Astrocyte of the cerebellum (primary cell): ENCODE measurements at places on chromosomes 7 and 10.

DNA sequence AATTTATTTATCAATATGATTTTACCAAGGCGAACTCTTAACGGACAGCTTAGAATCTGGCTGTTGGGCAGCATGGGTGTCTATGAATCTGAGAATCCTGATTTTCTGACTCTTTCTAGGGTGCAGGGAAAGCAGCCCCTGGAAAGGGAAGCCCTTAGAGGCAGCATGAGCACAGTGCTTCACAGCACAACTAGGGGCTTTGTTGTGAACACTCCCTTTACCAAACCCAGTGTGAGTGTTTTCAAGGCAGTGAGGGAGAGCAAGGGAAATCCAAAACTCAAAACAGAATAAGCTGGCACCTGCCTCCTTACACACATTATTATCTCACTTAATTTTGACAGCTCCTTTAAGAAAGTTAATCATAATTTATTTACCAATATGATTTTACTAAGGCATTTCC lies 116.3 kb upstream of the CSTF2T start:
- no peak for DNase-seq

GRCh38 chr7:2702594-2702957 lies 14.6 kb downstream of the AMZ1 start:
- DNase-seq = no peak

GRCh38 chr10:36515319-36515718 lies 610.1 kb upstream of the ANKRD30A start:
- DNase-seq = no peak

DNA sequence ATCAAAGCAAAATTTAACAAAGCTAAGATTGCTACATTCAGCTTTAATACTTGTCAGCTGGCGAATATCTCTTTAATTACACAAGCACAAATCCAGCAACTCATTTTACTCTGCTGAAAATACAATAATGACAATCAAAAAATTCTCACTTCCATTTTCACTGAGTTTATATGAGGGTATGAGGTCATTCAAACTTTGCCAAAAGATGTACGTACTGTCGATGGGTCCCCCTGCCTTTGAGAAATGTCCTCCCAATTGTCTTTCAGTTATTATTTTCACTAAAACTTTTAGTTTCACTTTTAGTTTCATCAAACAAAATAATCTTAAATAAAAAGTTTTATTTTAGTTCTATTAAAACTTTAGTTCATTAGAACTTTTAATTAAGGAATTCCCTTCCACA lies 159.5 kb upstream of the WDR11 start:
- no peak for DNase-seq

- DNase-seq = no peak
Observed at GRCh38 chr10:288316-289200, 153.3 kb downstream of the ZMYND11 start.
